Fibroblast of skin of scalp (primary cell): ENCODE measurements at places on chromosomes 3 and 15.

DNA sequence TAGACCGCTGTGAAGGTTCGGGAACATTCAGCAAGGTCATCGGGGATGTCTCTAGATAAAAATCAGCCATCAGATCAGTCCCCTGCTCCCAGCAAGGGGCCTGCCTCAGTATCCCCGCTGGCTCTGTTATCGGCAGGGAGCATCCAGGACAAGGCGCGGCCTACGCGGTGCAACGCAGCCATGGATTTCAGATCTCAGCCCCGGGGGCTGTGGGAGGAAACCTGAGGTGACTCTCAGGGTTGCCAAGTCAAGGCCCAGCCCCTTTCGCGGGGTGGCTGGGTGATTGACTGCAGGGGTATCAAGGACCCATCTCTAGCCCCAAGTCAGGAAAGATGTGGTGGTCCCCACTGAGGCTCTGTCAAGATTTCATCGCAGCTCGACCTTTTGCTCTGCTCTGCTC is 23.1 kb upstream of the CD47 start:
- no peak for DNase-seq

GRCh38 chr3:19365471-19365870 is 217.2 kb downstream of the KCNH8 start:
- no peak for DNase-seq

DNA sequence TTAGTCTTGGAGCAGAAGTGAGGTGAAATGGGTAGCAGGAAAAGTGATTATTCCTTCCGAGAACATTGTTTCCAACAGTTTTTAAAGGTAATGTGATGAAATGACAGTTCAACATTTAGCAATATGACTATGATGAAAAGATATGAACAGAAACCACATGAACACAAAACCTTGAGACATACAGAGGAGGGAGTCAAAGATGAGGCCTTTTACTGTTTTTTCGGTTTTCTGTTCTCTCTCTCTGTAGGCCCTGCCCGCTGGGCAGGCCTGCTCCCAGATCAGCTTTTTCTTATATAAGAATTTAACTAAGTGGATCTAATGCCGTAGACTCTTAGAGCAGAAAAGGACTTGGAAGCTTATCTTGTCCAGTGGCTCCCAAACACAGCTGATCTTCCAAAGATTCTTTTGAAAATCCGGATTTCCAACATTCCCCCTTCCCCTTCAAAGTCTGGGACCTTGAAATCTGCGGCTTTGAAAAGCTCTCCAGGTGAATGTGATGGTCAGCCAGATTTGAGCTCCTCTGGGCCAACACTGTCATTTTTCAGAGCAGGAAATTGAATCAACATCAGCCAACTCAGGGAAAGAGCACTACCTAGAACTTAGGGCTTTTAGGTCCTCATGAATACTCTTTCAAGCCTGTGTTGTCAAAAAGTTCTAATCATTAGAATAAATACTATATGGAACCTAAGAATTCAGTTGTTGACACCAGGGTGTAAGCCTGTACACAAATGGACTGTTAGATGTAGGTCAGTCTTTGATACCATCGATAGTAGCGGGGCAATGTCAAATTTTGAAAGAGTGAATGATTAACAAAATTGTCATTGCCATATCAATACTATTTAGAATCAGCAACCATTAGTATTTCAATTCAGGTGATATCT is 372.7 kb downstream of the SHQ1 start:
- DNase-seq, result peak; percentile 27

DNA sequence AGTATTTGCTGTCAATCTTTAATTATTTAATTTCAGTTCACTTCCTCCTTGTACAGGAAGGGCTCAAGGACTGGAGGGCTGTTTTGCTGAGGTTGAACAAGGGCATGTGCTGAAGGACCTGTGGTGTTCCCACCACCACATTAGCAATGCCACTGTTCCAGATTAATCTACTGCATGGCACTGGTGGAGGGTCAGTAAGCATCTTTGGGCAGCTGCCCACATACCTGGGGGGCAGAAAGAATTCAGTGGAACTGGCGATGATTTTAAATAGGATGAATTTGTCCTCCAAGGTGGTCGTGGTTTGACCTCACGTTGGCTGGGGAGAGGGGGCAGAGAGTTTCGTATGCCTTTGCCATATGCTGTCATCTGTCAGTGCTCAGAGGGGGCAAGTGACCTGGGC is 244.8 kb downstream of the TLE3 start:
- no peak for DNase-seq

DNA sequence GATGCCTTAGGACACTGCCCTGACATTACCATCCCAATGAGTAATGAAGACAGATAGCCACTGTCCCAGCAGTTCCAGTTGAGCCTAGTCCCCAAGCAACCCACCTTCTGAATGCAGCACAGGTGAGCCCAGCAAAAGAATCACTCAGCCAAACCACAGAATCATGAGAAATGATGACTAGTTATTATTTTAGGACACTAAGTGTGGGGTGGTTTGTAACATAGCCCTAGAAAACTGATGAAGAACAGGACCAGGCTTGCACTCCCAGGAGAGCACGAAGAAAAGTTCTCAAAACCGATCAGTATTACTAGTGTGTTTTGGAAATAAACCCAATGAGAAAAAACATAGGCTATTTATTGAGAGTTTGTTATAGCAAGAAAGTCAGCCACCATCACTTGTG is 129.6 kb upstream of the CNTN6 start:
- DNase-seq, result no peak

GRCh38 chr15:88342666-88343065 is 86.1 kb upstream of the NTRK3 start:
- DNase-seq, result peak; percentile 55

DNA sequence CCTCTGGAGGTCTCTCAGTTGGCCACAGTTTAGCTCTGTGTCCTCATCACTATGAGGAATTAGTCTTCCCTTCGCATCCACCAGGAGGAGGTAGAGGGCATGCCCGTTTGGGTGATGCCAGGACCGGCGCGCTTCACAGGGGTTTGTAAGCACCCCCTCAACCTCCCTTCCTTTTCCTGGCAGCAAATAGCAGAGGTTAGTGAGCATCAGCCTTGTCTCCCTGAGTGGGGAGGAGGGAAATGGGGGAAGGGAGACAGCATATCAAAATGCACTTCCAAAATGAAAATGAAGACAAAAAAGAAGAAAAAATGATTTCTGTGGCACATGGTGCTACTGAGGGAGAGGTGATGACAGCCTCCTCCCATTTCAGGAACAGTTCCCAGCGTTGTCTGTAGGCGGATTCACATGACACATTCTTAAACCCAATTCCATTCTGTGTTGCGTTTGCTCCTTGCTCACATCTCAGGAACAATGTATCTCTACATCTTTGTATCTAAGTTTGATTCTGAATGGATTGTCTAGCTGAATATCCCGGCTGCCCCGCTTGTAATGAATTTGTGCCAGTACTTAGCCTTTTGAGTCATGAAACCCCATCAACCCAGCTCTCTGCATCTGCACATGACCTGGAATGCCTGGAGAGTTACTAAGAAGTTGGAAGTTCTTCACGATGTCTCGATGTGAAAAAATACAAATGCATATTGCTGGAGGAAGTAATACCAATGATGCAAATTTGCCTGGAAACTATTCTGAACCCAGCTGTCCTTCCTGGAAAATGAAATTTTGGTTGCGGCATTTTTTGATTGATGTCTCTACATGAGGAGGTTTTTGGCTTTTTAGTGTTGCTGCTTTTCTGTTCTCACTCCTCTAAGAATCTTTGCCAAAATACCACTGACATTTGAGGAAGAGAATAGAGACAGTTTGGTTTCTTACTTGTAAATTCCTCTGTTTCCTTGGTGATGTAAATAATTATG is 45.2 kb downstream of the TYRO3 start:
- DNase-seq, result peak; percentile 76

GRCh38 chr3:52534281-52535183 is 875 bp upstream of the NT5DC2 start:
- DNase-seq, result peak; percentile 44

DNA sequence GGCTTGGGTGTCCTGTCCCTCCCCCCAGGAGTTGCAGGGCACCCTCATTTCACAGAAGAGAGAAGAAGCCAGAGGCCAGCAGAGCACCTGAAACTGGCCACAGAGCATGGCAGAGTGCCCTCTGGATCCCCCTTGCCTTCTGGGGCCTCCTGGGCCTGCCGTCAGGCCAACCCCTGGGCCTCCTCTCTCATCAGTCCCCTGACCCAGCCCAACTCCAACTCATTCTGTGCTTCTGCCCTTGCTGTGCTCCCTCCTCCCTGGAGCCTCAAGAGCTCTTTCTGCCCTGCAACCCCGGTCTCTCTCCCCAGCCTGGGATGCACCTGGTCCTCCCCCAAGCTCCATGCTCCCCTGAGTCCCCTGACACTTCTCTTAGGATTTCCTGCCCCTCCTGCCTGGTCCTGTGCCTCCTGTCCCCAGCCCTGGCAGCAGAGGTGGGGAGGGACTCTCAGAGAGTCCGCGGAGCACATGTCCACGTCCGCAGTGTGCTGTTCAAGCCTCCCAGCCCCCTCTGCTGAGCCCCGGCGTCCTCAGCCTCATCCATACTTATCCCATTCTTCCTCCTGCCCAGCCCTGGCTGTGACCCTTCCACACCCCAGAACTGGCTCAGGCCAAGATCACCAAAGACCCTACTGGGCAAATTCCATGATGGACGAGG is 30.5 kb upstream of the CACNA2D2 start:
- no peak for DNase-seq
